ENCODE measurements at places on chromosomes 3 and 15.

DNA sequence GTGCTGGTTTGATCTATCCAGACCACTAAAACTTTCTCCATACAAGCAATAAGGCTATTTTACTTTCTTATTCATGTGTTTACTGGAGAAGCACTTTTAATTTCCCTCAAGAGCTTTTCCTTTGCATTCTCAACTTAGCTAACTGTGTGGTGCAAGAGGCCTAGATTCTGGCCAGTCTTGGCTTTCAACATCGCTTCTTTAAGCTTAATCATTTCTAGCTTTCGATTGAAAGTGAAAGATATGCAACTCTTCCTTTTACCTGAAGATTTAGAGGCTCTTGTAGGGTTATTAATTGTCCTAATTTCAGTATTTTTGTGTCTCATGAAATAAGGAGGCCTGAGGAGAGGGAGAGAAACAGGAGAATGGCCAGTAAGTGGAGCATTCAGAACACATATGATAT is 234.8 kb upstream of the GADL1 start:
- no peak for DNase-seq

DNA sequence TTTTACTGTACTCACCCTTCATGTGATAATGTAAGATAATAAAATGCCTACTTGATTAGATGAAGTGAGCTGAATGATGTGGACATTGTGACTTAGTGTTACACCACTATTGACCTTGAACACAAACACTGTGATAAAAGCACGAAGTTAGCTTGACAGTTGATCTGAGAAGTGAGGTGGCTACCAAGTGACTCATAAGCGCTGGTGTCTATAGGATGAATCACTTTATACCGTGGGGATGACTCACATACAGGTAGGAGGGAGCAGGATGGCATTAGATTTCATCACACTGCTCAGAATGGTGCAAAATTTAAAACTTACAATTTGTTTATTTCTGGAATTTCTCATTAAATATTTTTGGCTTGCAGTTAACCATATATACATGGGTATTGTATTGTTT is 174.7 kb upstream of the CNTN3 start:
- DNase-seq = no peak

- DNase-seq = peak; percentile 96
Measured at GRCh38 chr15:81312790-81313543, 11.0 kb downstream of the STARD5 start.

- no peak for DNase-seq
Measured at GRCh38 chr3:17964108-17964507, 221.7 kb upstream of the TBC1D5 start.

GRCh38 chr15:72184165-72184811 is 13.3 kb downstream of the GRAMD2A start:
- DNase-seq = no peak

- no peak for DNase-seq
Measured at GRCh38 chr3:147414390-147415138, 5.4 kb downstream of the ZIC1 start.

GRCh38 chr15:71526060-71526820 is 284.1 kb upstream of the NR2E3 start:
- no peak for DNase-seq

DNA sequence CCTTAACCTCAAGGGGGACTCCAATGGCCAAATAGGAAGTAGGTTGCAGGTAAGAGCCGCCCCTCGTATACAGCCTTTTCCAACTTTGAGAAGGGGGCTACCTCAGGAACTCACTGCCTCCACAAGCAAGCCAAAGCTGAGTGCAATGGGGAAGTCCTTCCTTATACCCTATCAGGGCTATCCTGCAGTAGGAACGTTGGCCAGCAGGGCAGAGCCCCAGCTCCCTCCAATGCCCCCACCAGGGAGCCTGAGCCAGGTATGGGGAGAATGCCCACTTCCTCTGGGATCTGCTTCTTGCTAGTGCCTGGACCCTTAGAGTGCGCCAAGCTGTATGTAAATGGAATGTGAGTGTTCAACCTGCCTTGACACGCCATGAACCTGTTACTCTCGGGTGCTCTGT is 16.3 kb downstream of the CACNA2D2 start:
- no peak for DNase-seq

DNA sequence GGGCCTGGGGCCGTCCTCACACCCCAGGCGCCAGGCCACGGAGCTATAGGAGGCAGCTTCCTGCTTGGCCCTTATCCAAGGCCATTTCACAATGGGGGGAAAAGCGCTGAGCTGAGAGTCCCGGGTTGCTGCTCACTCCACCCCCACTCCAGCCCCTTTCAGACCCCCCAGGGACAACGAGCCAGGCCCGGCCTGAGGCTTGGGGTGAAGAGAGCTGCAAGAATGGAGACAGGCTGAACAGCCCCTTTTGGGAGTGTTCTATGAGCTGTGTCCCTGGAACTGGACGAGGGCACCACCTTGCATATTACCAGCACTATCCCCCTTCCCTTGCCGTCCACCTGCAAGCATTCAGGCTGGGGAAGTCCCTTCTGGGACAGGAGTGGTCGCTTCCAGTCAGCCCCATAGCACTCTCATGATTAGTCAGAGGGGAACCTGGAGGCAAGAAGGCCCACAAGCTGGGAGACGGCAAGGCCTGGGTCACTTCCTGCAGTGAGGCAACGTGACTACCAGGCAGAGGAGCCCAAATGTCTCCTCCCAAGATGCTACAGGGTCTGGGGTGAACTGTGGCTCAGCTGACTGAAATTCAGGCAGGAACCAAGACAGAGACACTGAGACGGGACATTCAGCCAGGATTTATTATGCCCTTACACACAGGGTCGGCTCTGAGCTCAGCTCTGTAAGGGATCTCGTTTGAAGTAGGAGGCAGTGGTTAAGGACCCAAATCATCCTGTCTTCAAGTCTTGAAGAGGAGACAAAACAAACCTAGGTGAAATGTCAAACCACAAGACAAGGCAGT is 8.6 kb upstream of the SRP14 start:
- peak; percentile 98 for DNase-seq

DNA sequence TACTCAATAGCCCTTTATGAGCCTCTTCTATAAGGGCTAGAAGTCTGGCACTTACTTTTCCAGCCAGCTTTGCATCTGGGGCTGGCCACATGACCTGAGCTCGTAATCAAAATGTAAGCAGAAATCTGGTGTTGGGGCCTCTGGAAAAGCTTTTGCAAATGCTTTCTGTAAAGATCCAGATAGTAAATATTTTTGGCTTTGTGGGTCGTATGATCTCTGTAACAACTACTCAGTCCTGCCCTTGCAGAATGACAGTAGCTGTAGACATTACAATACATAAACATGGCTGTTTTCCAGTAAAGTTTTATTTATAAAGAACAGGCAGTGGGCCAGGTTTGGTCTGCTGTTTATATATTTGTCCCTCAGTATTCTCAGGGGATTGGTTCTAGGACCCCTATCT is 46.2 kb upstream of the THRB start:
- DNase-seq = no peak

- peak; percentile 51 for DNase-seq
Measured at GRCh38 chr3:198079771-198080520, 119.9 kb downstream of the LMLN start.

GRCh38 chr15:80264031-80264430 is 12.0 kb upstream of the CTXND1 start:
- no peak for DNase-seq

- DNase-seq = no peak
Measured at GRCh38 chr3:33989229-33989628, 190.8 kb downstream of the PDCD6IP start.

DNA sequence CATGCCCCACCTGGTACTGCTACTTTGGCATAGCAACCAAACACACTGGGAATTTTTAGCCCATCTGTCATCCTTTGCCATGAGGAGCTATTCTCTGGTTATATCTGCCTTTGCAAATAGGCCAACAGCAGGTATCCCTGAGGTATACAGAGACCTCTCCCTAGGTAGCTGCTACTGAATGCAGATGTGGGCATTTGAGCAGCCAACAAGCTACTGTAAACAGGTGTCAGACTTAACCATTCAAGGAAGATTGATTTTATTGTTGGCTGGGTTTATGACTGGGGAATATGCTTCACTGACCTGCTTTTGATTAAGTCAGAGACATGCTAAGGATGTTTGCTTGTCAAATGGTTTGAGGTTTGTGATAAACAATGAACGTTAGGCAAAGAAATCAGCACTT is 183.2 kb downstream of the OXSM start:
- no peak for DNase-seq
